CD8-positive, alpha-beta memory T cell (primary cell): ENCODE measurements at places on chromosomes 4 and X.

- no peak for DNase-seq
Measured at GRCh38 chrX:120408168-120408567, 46.3 kb downstream of the ATP1B4 start.

GRCh38 chrX:46580613-46581012 is 7.0 kb downstream of the CHST7 start:
- no peak for DNase-seq

DNA sequence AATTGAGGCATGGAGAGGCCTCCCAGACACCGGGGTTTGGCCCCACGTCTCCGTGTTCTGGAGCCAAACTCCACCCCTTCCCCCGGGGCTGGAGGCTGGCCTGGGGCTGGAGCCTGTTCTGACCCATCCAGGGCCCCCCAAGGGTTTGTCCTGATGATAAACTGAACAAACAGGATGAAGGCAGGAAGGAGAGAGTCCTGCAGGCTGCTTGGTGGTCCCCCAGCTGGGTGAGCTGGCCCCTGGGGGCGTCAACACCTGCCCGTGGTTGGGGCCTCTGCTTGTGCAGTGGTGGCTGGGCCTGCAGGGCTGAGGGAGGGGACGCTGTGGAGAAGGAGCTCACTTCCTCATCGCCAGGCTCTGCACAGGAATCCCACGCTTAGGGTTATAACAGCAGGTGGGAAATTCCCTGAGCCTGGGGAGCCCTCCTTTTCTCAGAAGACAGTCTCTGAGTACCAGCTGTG is 2.3 kb downstream of the SH3TC1 start:
- DNase-seq = no peak

DNA sequence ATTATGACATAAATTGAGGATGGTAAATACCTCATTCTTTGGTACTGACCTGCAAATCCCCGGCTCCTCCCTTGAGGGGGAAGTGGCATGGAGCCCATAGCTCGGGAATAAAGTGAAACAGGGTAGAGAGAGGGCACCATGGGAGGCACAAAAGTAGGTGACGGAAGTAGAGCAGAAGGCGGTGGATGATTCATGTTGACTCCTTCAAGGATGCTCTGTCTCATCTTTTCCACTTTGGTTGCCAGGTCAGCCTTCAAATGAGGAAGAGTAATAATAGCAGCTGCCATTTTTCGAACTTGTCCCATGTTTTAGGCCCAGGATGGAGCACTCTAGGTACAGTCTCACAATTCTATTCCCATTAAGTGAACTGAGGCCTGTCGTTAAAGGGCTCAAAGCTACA is 41.4 kb upstream of the PHF8 start:
- no peak for DNase-seq

GRCh38 chrX:40005292-40006011 is 92.3 kb downstream of the BCOR start:
- no peak for DNase-seq

GRCh38 chr4:15717657-15718416 is 15.0 kb downstream of the BST1 start:
- DNase-seq = no peak

GRCh38 chrX:2462780-2463179 is 38.0 kb downstream of the DHRSX start:
- DNase-seq = no peak

DNA sequence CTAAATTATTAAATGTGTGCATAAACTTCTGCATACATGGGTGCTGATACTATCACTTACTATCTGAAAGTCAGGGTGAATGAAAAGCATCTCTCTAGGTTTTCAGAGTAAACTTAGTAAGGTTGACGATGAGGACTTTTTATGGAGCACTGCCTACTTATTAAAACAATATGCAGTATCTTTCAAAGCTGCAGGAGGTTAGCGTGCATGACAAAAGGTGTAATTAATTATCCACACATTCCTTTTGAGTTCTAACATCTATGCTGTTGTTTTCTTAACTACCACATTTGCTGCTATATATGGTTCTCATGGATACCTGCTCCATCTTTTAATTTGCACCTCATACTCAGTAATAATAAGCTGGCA is 256.2 kb downstream of the FSTL5 start:
- no peak for DNase-seq

GRCh38 chr4:51885363-51885762 is 42.4 kb downstream of the DCUN1D4 start:
- DNase-seq = no peak

- no peak for DNase-seq
Measured at GRCh38 chr4:152000518-152000917, 239.7 kb upstream of the GATB start.

GRCh38 chrX:123771449-123772064 is 38.7 kb upstream of the THOC2 start:
- no peak for DNase-seq

- DNase-seq = no peak
Measured at GRCh38 chr4:186097386-186097785, 7.1 kb upstream of the FAM149A start.

DNA sequence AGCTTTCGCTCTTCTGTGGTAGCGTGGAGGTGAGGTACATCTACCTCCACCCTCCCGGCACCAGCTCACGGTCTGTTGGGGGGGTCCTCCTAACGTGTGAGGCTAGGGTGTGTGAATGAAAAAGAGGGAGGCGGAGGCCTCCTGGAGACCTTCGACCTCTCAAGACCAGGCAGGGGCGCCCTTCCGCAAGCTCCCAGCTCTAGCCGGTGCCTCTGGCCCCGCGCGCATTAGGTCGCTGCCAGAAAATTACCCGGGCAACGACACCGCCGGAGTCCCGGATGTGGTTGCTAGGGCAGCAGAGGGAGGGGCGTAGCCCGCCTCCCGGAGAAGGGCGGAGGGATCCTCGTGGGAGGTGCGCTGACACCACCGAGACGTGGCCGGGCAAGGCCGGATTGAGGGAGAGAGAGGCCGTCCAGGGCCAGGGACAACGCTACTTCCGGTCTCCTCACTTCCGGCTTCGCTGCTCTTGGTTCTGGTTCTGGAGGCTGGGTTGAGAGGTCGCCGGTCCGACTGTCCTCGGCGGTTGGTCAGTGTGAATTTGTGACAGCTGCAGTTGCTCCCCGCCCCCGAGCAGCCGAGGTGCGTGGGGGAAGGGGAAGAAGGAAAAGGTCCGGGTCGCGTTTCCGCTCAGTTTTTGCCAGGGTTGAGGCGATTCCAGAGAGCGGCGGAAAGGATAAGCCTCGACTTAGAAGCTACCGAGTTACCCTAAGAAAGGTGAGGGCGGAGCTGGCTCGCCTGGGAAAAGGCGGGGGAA is at the start of the genes ARFIP1 and TIGD4:
Gene ARFIP1, plus strand, starts transcription at position 442 of the 754 bp plus-strand sequence. CDS start 49,680 bp downstream, outside the sequence.
Gene TIGD4, minus strand, starts transcription at position 218 of the 754 bp plus-strand sequence. CDS start 8,726 bp downstream, outside the sequence.
- peak; percentile 96 for DNase-seq

GRCh38 chr4:152431291-152431690 is 104.6 kb downstream of the FBXW7 start:
- DNase-seq = no peak

DNA sequence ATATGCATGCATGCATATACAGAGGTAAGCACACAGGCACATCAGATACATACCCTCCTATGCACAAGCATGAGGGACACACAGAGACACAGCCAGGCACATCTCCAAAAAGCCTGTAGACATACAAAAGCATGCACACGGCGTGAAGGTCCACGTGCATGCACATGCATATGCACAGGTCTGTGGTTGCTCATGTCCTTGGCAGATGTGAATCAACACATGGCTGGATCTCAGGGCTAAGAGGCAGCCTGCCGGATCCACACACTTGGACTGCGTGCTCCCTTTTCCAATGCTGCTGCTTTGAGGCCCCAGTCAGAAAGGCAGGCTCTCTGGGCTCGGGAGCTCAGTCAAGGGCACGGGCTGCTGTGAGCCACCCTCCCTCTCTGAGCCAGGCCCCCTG is 3.6 kb downstream of the STARD8 start:
- no peak for DNase-seq

- no peak for DNase-seq
Measured at GRCh38 chrX:21905953-21906352, 34.6 kb upstream of the SMS start.

- DNase-seq = no peak
Measured at GRCh38 chr4:166277853-166278252, 404.8 kb downstream of the TLL1 start.

DNA sequence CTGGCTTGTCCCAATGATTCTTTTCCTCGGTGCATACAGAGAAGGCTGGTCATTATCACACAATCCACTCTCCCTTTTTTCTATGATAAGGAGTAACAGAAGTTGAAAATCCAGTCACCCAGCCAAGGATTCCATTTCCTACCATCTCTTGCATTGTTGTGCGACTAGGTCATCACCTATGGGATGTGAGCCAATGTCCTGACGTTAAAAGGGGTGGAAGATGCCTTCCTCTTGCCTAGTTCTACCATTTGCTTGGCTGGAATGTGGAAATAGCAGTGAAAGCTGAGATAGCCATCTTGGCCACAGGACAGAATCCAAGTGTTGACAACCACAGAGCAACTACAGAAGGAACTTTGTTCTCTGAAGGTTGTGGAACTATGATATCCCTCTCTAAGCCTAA is 132.2 kb upstream of the KIT start:
- no peak for DNase-seq

GRCh38 chr4:40515398-40516293 is 114.0 kb downstream of the RBM47 start:
- DNase-seq = no peak

DNA sequence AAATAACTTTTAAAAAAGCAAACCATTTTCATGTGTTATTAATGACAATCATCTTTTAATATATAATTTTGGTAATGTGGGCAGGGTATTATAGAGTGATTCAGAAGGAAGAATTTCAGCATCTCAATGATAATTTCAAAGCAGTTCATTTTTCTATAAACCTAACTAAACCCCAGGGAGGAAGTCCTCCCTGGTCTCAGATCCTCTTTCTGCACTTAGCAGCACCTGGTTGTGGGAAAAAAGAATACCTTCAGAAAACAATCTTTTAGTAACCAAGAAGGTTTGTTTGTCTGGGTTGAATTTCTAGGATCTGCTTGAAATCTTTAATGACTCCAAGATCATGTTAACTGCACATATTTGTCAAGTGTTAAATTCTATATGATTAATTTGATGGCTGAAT is 29.9 kb downstream of the DKK2 start:
- DNase-seq = no peak

- DNase-seq = no peak
Measured at GRCh38 chrX:68990948-68991347, 162.1 kb downstream of the EFNB1 start.

DNA sequence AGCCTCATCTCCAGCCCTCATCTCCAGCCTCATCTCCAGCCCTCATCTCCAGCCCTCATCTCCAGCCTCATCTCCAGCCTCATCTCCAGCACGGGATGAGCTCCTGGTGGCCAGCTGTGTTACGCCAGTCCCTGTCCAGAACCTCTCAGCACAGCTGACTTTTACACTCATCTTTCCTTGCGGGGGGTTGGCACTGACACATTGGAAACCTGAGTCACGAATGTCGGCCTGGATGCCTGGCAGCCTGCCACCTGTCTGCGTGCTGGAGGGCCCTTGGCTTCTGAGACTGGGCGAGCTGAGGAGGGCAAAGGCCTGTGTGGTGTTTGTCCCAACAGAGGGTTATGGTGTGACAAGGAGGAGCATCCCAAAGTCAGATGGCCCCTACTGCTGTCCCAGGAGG is 66.1 kb upstream of the HGFAC start:
- no peak for DNase-seq

DNA sequence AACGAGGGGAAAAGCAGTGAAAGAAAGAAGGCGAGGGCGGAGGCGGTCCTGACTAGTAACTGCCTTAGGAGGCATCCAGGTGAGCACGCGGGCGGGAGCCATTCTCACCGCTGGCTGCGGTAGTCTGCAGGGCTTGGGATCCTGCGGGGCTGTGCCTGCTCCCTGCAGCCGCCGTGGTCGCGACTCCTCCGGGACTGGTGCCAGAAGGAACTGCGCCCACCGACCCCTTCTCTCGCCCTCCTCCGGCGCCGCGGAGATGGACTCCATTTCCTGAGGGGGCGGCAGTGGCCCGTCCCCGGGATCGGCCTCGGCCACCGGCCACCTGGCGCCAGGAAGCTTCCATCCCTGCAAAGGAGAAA is 543 bp downstream of the NFXL1 start:
- DNase-seq = no peak

DNA sequence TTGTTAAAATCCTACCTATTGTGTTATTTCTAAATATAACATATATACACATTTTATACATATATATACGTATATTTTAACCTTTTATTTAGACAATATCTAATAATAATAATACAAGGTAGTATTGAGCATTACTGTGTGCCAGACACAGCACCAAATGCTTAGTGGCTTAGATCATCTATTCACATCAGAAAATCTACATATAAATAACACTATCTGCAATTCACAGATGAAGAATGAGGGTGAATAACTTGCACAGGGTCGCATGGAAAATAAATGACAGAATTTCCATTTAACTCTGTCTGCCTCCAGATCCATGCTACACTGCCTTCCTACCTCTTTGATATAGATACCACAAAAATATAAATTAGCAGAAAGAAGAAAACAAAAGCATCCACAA is 37.7 kb downstream of the SHROOM4 start:
- no peak for DNase-seq

GRCh38 chrX:40467454-40467853 is 113.3 kb upstream of the ATP6AP2 start:
- DNase-seq = no peak

- no peak for DNase-seq
Measured at GRCh38 chrX:17042037-17042436, 95.6 kb downstream of the REPS2 start.

GRCh38 chrX:129749069-129749468 is 10.3 kb downstream of the XPNPEP2 start:
- DNase-seq = no peak

GRCh38 chrX:108167211-108167872 is 75.8 kb downstream of the ATG4A start:
- DNase-seq = no peak

GRCh38 chrX:15522464-15522863 is 21.9 kb downstream of the BMX start:
- no peak for DNase-seq

DNA sequence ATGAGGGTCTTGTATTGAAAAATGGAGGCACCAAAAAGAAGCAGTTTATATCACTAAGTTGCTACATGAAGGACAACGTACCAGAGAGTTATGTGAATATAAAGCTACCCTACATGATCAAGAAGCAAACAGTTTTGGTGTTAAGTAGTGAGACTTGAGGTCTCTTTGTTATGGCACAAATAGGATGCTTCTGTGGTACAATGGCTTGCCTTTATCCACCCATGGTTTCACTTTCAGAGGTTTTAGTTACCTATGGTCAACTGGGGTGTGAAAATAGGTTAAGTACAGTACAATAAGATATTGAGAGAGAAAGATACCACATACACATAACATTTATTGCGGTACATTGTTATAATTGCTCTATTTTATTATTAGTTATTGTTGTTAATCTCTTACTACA is 229.2 kb upstream of the SLIT2 start:
- DNase-seq = no peak

- no peak for DNase-seq
Measured at GRCh38 chr4:56959100-56959499, 18.3 kb downstream of the NOA1 start.

- no peak for DNase-seq
Measured at GRCh38 chr4:155026715-155027114, 181.7 kb upstream of the NPY2R start.

DNA sequence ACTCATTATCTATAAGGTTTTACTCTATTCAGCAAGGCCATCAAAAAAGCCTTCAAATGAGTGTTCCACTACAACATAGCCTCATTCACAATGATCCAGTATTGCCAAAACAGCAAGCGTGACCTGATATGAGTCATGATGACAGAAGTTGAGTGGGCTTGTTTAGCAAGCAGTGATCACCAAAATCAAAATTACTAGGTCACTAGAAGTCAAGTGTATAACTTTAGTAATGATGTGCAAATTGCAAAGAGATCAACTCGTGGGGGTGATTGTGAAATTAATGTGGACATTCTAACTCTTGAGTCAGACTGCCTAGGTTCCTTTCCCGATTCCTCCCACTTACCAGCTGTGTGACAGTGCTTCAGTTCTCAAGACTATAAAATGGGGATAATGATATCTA is 124.5 kb downstream of the CHM start:
- no peak for DNase-seq
